Naive B cell (primary cell): ENCODE measurements at places on chromosomes 4 and X. TPM values are rescaled to one million over a fixed set of nuclear protein-coding genes. Genes with fewer than 3 reads are reported as not detected.
A peak's percentile ranks its signal among the peaks of the same experiment; 100 is the strongest.

GRCh38 chrX:101108284-101108683 is 10.3 kb downstream of the CENPI start:
- H3K27ac ChIP-seq: peak overlapping the region; percentile 24
- no peaks in the 10 kb centered on the region for H3K4me1 ChIP-seq
- no peak overlapping the region for H3K4me3 ChIP-seq
- no peak for DNase-seq
- no peaks in the 10 kb centered on the region for H3K36me3 ChIP-seq

GRCh38 chrX:42955349-42955748 is 177.4 kb upstream of the PPP1R2C start:
- H3K4me1 ChIP-seq: peaks cover 7% of the 10 kb centered on the region
- H3K4me3 ChIP-seq: peak overlapping the region; percentile 6
- peaks cover 5% of the 10 kb centered on the region for H3K36me3 ChIP-seq

DNA sequence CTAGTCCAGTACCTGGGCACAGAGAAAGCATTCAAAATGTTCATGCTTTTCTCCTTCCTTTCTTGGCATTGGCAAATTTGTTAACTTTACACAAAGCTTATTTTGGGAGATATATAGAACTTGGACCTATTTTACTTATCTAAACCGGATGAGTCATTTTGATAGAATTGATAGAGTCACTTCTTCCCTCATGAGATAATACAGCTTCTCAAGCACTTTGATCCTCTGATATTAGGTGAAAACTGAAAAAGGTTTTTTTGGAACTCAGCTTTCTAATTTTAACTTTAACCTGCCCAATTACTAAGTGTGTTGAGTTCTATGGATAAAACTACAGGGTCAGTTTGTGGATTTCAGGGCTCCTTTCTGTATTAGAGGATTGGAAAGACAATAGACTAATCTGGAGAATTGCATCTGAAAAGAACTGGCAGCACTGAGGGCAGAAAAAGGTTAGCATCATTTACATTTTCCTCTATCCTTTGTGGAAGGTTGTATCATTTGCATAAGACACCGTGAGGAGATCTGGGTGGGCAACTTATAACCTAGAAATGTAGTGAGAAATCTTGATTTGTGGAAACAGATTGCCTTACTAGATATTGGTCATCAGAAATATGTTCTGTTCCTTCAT is 2.4 kb downstream of the WDR44 start:
- H3K27me3 ChIP-seq: no peaks in the 10 kb centered on the region
- peak overlapping the region; percentile 69 for H3K27ac ChIP-seq
- H3K36me3 ChIP-seq: no peaks in the 10 kb centered on the region
- no peak overlapping the region for H3K4me3 ChIP-seq
- DNase-seq: no peak
- H3K4me1 ChIP-seq: peaks cover 34% of the 10 kb centered on the region

DNA sequence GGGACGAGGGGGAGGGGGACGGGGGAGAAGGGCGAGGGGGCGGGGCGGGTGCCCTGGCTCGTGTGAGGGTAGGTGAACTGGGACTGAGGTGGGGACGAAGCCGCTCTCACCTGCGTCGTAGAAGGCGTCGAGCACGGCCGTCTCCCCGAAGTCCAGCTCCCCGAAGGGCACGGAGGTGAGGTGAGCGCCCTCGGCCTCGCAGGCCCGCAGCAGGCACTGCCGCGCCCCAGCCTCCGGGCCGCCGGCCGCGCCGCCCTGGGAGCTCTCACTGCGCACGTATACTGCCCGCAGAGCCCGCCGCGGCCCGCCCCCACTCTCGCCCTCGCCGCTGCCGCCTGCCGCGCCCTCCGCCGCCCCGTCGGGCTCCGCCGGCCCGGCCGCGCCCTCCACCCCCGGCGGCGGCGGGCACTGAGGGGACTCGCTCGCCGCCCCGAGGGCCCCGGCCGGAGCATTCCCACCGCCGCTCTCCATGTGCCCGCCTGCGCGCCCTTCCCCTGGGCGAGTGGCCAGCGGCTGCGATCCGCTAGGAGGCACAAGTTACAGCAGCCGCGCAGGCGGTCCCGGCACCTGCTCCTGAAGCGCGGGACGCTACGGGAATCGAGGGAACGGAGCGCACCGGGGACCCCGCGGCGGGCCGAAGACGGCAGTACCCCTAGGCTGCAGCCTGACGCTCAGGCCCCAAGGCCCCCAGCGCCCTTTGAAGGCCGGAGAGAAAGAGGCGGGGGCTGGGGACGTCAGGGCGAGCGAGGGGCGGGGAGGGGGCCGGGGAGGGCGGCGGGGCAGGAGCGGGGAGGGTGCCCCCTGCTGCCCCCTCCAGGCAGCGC is at the start of gene MAP3K15:
Gene MAP3K15 (minus strand): TSS at position 718 of the 824 bp plus-strand sequence. CDS start 247 bp downstream, at position 471.
- DNase-seq: no peak
- peaks cover 25% of the 10 kb centered on the region for H3K27me3 ChIP-seq
- H3K4me3 ChIP-seq: peak within 1 kb of the TSS; percentile 36
- no peaks in the 10 kb centered on the region for H3K36me3 ChIP-seq
- H3K27ac ChIP-seq: no peak within 1 kb of the TSS

DNA sequence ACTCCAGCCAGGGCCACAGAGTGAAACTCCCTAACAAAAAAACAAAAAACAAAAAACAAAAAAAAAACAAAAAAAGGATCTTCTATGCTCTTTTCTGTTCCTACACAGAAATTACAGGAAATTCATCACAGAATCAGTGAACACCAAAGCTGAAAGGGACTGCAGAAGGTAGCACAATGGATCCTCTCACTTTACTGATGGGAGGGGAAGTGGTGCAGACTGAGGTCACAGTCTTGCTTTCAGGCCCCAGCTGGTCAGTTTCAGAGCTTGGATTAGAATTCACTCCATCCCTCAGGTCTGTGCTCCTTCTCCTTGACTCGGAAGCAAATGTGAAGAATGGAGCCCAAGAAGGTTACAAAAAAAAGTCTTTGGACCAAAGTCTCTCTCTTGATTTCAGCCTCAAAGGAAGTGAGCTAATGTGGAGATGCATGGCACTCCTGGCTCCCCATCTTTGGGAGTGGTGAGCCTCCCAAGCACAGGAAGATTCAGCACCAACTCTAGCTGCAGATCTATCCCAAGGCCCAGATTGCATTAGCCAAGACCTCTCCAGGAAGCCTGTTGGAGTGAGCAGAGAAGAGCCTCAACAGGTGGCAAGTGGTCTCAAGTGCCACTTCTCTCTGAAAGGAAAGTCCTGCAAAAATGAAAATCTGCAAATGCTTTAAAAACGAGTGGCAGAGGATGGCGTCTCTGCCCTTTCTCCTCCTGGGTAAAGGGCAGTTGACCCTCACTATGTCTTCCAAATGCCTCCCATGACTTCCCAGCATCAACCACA is 176.0 kb downstream of the MAML3 start:
- peak overlapping the region; percentile 80 for H3K4me3 ChIP-seq
- peak overlapping the region; percentile 94 for H3K27ac ChIP-seq
- no peaks in the 10 kb centered on the region for H3K36me3 ChIP-seq
- no peak for DNase-seq
- H3K27me3 ChIP-seq: no peaks in the 10 kb centered on the region

Gene VCX2
- polyA plus RNA-seq: not detected

DNA sequence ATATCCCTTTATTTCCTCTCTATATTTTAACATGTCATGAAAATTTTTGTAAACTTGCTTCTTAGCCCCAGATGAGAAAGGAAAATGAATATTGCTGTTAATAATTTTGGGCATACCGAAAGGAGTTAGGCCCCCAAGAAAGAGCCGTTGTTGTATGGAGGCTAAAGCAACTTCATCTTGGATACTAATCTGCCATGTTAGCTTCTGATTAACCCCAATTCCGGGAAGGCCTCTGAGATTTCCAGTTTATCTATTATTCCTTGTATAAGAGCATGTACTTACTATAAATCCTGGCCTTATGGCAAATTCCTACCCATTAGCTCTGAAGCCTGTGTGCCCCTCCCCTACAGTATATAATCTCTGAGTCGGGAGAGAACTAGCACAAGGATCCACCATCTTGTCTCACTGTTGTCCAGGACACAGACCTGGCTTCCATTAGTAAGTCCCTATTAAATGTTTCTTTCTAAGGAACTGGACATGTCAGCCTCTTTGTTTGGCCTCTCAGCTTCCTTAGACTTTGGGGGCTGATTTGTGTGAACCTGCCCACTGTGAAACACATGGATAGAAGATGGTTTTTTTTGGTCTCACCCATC is 20.9 kb upstream of the PLA2G12A start:
- peaks cover 20% of the 10 kb centered on the region for H3K27me3 ChIP-seq
- no peak overlapping the region for H3K4me3 ChIP-seq
- no peak for DNase-seq
- peaks cover under 1% of the 10 kb centered on the region for H3K4me1 ChIP-seq

DNA sequence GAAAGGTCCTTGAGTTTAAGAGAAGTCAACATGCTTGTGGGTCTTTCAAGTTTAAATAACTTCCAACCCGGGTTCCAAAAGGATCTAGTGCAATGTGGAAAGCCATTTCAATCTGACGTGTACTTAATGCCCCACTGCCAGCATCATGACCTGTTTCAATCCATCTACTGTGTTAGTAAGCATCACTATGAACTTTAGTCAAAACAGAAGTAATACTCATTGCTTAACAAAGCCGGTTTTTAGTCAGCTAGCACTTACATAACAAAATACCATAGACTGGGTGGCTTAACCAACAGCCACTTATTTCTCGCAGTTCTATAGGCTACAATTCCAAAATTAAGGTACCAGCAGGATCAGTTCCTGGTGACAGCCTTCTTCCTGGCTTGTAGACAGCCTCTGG is 677.5 kb downstream of the DMD start:
- H3K36me3 ChIP-seq: no peaks in the 10 kb centered on the region
- H3K27ac ChIP-seq: no peak overlapping the region
- H3K4me3 ChIP-seq: no peak overlapping the region

Gene MAGEA4
- polyA plus RNA-seq: not detected

Gene BRS3
- not detected for polyA plus RNA-seq

DNA sequence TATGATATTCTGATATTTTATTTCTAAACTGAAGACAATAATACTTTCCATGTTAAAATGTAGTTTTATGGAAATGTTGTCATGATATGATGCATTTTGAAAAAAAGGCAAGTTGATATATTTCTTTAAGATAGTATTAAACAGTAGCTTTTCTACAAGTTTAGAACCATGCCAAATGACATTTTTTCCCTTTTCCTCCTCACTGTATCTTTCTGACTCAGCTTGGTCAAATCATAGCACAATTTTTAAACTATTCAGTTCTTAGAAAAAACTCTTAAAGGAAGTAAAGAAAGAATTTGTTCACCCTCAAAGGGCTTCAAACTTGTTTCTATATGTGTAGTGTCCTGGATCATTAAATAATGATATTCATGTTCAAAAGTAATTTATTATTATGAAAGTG is 46.0 kb upstream of the GUCY1A1 start:
- H3K36me3 ChIP-seq: no peaks in the 10 kb centered on the region
- no peak overlapping the region for H3K27ac ChIP-seq
- H3K4me3 ChIP-seq: no peak overlapping the region
- H3K4me1 ChIP-seq: no peaks in the 10 kb centered on the region
- no peak for DNase-seq

DNA sequence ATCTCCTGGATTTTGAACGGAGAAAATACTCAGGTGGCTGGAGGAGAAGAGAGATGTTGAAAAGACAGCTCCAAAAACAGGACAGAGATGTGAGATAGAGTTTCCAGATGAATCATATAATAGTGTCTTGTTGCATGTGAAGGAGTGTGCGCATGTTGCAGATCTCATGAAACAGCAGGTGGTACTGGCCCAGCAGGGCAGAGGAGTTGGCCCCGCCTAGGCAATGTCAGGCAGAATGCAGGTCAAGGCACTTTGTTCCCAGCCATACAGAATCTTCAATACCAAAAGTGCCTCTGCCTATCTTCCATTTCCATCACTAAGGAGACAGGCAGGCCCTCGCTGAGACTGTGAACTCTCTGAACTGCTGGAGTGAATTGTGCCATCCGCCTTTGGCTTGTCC is 63.9 kb upstream of the FAT1 start:
- H3K27ac ChIP-seq: no peak overlapping the region
- no peaks in the 10 kb centered on the region for H3K4me1 ChIP-seq
- H3K27me3 ChIP-seq: no peaks in the 10 kb centered on the region
- no peaks in the 10 kb centered on the region for H3K36me3 ChIP-seq
- no peak overlapping the region for H3K4me3 ChIP-seq

GRCh38 chrX:75301060-75301459 is 27.2 kb downstream of the UPRT start:
- H3K27me3 ChIP-seq: no peaks in the 10 kb centered on the region
- H3K36me3 ChIP-seq: peaks cover 3% of the 10 kb centered on the region
- no peak overlapping the region for H3K4me3 ChIP-seq
- DNase-seq: no peak

DNA sequence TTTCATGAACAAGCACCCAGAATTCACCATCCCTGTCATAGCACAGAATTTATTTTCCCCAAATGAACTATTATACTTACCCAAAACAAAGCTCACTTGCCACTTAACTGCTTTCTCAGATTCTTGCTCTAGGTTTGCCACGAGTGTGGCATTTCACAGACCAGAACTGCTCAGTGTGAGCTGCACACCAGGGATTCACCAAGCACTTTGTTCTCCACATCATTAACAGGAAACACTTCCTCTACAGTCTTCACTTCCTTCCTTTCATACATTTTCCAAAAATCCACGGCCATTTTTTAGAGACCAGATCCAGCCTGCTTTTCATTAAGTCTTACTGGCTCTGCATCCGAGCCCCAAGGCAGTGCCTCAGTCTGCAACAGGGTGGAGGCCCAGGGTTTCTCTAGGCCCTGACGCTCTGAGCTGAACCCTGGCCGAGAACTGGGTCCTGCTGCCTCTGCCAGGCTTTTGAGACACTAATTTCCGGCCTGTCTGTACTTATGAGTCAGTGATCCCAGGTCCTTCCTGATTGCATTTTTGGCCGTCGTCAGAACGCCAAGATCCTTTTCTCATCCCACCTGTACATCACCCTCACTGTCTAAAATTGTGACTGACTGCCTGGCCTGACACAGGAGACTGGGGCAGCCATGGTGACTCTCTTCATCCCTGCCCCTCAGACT is 67.6 kb upstream of the MTNR1A start:
- no peak for DNase-seq
- H3K27me3 ChIP-seq: no peaks in the 10 kb centered on the region
- H3K36me3 ChIP-seq: no peaks in the 10 kb centered on the region
- H3K4me1 ChIP-seq: no peaks in the 10 kb centered on the region

DNA sequence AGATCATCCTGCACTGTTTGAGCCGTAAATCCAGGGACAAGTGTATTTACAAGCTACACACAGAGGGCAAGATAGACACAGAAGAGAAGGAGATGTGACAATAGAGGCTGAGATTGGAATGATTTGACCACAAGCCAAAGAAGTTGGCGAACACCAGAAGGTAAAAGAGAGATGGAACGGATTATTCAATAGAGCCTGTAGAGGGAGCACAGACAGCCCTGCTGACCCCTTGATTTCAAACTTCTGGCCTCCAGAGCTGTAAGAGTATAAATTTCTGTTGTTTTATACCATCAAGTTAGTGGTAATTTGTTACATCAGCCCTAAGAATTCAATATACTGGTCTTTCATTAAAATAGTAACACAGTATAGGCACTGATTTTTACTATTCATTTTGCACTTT is 447.8 kb downstream of the FAT4 start:
- H3K27me3 ChIP-seq: no peaks in the 10 kb centered on the region
- DNase-seq: no peak
- H3K36me3 ChIP-seq: no peaks in the 10 kb centered on the region
- H3K4me1 ChIP-seq: no peaks in the 10 kb centered on the region
- no peak overlapping the region for H3K4me3 ChIP-seq
- no peak overlapping the region for H3K27ac ChIP-seq

Gene SPANXB1
- not detected for polyA plus RNA-seq

Gene EGF
- polyA plus RNA-seq: not detected
